Activated T-helper 1 cell treated with anti-CD3 and anti-CD28 coated beads, Interleukin-12 subunit alpha, Interleukin-12 subunit beta, Interleukin-2, Interleukin-4 antibody, amounts not matched to agents 30 ng/mL and 10 ng/mL and 1 ng/mL, durations not matched to agents 14 hours and 24 hours and 36 hours (primary cell): ENCODE measurements at places on chromosomes 4 and X.

DNA sequence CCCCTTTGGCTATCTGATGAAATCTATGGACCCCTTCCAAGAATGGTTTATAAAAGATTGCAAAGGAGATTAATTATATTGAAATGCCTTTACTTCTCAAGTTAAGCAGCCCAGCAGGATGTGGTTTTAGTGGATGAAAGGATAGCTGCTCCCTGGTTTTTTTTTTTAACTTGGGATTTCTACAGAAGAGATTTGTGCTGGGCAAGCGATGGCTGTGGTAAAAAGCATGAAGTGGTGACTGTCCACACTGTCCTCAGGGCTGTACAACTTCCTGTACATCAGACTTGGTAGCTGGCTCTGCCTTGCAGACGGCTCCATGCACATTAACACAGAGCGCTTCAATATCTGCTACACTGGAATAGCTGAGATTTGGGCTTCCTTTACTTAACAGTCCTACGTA, 321.7 kb downstream of the DHX15 start:
- no peak for DNase-seq

- no peak for DNase-seq
Measured at GRCh38 chrX:156004740-156005139, 7.2 kb downstream of the IL9R start.

GRCh38 chr4:42391981-42392380, 5.3 kb upstream of the SHISA3 start:
- DNase-seq, result no peak

DNA sequence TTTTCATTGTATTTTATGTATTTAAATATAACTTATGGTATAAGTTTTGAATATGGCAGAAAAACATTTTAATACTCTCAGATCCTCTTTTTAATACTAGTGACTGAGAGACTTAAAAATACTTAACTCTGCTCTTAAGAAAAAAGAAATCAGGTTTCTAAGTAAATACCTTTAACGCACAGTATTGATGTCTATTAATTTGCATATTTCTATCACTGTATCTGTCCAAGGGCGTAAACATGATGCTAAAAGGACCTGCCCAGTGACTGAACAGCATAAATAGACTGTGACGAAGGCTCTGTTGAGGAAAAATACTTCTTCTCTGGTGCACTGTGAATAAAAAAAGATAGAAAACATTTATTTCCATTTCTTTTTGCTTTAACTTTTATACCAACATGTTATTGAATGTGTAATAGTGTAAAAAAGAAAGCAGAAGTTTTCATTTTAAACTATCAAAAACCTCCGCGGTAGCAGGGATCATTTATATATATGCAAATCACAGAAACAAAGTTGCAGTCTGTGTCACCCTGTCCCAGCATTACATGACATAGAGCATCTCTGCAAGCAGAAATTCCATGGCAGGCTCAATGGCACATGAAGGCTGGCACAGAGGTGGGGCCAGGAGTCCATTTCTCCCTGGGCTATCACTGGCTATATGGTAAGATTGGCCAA, 75.4 kb downstream of the ZAR1 start:
- DNase-seq, result no peak

GRCh38 chr4:158869761-158870160, 100.9 kb downstream of the FNIP2 start:
- no peak for DNase-seq
